Stimulated activated CD4-positive, alpha-beta T cell treated with anti-CD3 and anti-CD28 coated beads, Interleukin-15, amount 100 ng/mL, for 48 hours (primary cell): ENCODE measurements at places on chromosomes 11 and 22.

GRCh38 chr11:6249770-6250555 lies 9.7 kb upstream of the CCKBR start:
- DNase-seq: no peak

- no peak for DNase-seq
Measured at GRCh38 chr11:19800162-19800561, 87.5 kb downstream of the NAV2 start.

DNA sequence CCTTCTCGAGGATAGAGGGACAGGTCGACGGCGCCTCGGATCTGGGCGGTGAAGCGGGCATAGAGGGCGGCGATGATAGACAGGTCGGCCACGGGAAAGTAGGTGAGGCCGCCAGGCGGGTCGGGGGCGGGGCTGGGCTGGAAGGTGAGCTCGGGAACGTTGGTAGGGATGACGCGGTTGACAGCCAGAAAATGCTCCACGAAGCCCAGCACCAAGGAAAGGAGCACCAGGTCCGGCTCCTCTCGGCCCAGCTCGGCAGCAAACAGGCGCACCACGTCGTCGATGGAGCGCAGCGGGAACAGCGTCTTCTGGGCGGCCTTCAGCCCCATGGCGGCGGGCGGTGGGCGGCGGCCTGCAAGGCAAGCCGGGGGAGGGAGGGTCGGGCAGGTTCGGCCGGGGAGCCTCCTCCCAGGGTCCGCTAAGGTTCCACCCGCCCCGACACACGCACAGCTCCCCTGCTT lies 540 bp downstream of the MEN1 start:
- DNase-seq: no peak

DNA sequence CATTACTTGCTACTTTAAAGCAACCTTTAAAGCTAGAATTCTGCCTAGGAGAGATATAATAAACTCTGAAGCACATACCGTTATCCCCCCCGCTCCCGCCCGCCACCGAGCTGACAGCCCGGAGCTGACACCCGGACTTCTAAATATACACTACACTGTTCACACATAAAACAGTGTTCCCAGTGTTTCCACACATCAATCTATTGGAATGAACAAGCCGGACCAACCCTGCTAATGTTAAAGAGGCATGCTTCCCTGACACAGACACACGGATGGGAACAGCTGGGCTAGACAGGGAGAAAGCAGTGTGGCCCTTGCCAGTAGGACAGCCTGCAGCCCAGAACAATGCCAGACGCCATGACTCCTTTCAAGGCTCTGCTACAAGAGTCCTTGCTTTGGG lies 108.4 kb upstream of the CSNK2A3 start:
- DNase-seq: no peak

DNA sequence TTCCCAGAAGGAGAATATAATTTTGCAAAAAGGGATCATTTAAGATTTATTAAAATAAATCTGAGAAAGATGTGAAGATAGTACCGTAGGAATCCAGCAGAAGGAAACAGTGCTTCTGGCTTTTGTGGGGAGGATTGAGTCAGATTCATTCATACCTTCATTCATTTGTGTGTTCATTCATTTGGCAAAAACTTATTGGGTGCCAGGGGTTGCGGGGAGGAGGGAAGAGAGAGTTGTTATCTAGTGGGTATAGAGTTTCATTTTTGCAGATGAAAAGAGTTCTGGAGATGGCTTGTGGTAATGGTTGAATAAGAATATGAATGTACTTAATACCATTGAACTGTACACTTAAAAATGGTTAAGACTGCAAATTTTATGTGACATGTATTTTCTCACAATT lies 31.1 kb downstream of the BMAL1 start:
- DNase-seq: no peak

DNA sequence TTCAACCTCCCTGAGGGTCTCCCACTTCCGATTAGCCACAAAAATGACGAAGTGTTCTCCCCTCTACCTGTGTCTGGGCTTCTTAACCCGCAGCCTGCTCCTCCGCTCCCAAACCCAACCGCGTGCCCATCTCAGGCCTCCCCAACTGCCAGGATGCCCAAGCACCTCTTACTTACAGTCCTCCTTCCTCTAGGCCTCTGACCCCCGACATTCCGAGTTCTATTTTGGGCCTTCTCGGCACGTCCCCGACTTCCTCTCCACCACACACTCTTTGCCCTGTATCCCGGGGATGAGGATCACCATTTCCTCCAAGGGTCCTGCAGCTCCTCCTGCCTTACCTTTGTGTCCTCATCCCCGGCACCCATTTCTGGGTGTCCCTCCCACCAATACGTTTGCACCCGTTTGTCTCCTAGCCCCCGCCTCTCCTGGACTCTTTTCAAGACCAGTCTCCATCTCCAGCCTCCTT lies 388 bp upstream of the MUS81 start:
- DNase-seq: no peak
